ENCODE measurements at places on chromosomes 11 and 22. TPM values are rescaled to one million over a fixed set of nuclear protein-coding genes. Genes with fewer than 3 reads are reported as not detected.

GRCh38 chr11:120057028-120057330, 80.9 kb downstream of the TRIM29 start:
- DNase-seq: no peak

DNA sequence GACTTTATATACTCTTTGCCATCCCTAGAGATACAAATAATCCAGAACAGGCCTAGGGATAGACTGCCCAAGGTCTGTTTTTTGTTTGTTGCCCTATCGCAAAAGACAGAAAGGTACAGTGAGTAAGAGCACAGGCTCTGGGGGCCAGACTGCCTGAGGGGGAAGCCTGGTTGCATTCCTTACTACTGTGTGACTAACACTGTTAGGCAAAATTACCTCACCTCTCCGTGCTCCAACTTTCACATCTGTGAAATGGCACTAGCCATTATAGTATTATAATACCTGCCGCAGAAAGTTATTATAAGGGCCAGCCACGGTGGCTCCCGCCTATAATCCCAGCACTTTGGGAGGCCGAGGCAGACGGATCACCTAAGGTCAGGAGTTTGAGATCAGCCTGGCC, 14.5 kb downstream of the SLC35F2 start:
- no peak for DNase-seq

GRCh38 chr22:40517631-40518030, 118.9 kb downstream of the MRTFA start:
- DNase-seq: no peak

DNA sequence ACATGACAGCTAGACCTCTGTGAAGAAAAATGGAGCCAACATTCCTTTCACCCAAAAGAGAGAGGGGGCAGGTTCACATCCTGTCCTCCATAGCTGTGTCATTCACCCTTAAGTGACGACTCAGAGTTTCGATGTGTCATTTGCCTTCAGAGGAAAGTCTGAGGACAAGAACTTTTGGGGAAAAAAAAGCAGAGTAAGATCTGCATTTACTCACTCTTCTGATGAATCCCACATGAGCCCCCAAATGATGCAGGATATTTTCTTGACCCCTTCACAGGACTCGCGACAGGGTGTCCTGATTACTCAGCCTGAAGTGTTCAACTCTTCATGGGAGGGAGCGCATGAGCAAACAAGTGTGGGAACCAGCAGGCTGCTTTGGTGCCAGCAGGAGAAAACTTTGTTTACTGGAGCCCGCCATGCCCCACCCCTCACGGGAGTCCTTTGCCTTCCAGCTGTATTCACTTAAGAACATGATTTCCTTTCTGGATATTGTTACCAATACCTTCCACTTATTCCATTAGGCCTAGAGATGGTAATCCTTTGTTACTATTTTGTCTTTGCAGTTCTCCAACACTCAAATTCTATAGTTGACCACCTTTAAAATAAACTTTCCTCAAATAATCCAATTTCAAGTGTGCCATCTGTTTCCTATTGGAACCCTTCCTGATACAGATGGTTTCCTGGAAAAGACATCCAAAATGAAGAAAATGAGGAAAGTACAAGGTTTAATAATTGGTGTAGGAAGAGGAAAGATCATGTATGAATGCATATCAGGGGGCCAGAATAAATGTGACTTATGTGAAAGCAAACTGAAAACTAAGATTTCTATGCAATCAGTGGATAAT, 729.8 kb downstream of the FAM181B start:
- DNase-seq: no peak

- DNase-seq: no peak
Observed at GRCh38 chr11:34915136-34916014, 804 bp downstream of the APIP start.

DNA sequence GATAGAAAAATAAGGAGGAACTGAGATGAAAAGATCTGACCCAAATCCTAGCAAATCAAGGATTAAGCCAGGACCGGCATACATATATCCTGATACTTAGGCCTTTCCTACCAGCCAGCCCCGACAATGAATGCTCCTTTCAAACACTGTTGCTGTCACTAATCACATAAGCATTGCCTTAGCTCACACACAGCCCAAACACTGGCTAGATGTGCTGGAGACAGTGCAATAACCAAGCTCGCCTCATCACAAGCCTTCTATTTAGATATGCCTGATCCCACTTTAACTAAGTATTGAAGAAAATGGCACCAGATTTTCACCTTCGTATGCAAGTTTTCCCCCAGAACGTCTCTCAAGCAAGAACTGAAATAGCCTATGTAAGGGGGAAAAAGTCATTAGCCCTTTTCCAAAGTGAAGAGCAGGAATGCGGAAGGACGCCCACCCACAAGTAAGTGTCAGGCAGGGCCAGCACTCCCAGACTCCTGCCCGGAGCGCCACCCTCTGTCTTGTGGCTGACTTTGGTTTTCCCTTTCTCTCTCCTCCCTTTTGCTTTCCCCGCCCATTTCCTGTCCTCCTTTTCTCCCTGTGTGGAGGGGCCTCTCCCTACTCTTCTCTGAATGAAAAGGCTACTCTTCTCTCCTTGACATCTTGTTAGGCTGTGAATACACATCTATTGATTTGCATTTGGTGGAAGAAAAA, 8.9 kb upstream of the OPCML start:
- no peak for DNase-seq

DNA sequence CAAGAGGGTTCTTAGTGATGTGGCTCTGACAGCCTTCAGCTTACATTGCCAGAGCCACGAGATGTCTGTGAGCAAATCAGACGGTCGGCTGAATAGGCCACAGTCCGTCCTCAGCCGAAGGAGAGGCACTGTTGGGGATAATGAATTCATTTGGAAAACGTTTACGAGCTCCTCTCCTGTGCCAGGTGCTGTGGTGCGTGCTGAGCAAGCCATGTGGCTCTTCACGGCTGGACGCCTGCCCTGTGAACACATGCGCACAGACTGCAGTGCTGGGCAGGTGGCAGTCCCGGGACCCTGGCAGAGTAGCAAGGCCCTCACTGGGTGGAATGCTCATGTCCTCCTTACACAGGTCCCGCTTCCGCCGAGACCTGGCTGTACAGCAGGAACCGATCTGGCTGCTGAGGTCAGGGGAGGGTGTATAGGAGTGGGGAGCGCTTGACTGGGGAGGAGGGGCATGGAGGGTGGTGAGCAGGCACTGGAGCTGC, 6.8 kb downstream of the TBC1D22A start:
- DNase-seq: no peak

- no peak for DNase-seq
Observed at GRCh38 chr11:15779518-15779917, 576.8 kb downstream of the SOX6 start.

The SLC25A45 gene
- polyA plus RNA-seq: 6.2 TPM

The NRGN gene
- polyA plus RNA-seq: 5.6 TPM

The POU2AF2 gene
- polyA plus RNA-seq: 0.12 TPM

Data from left renal pelvis (tissue), 4 donors.